Activated CD4-positive, CD25-positive, alpha-beta regulatory T cell treated with anti-CD3 and anti-CD28 coated beads, Interleukin-2, amount 50 U/mL, for 72 hours (primary cell): ENCODE measurements at places on chromosomes 13 and 19.

GRCh38 chr19:44635581-44636438 is 7.9 kb upstream of the PVR start:
- no peak for DNase-seq

DNA sequence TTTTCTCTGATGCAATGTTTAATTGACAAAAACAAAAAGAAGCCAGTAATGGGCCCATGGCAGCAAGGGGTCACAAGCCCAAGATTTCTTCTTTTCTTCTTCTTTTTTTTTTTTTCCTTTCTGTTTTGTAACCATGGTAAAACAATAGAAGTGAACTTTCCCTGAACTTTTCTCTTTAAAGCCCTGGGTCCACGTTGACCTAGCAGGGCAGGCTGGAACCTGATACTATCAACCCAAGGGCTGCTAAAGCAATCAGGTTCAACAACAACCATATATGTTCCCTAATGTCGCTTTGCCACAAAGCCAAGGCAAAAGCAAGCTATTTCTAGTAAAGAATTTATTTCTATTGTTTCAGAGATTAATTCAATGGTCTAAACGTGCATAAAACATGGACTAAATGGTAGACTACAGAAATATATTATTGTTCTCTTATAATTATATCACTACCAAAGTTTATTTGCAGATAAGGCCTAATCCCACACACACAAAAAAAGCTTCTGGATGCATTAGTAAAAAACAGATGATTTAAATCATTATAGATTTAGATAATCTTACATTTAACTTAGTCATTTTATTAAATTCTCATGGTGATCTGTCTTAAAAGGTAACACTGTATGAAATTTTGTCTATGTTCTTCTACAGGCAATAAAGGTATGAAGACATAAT is 153.9 kb downstream of the DACH1 start:
- DNase-seq: no peak

- DNase-seq: no peak
These were observed 148.4 kb downstream of the KLF12 start for GRCh38 chr13:73985783-73986182.

DNA sequence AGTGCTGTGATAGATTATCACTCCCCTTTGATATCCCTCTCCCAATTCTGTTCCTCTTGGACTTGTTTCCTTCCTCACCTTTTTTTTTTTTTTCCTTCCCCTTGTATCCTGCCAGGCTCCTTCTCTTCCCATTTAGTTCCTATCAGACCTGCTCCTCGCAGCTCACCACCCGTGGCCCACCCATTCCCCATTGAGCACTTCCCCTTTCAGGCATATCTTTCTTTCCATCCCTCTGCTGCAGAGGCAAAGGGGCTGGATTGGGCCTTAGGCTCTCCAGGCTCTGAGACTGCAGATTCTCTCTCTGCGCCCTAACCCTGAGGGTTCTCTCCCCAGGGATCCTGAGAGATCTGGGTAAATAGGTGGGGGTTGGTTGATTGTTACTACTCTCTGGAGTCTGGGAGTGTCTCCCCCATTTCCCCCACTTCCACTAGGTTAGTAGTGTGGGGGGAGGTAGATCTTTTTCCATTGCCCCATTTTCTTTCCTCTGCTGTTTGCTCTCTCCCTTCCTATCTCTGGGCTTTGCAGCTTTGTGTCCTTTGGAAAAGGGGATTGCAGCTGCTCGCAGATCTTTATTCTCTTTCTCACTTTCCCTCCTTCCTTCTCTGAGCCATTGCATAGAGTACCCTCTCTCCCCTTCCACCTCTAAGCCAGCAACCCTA is 2.3 kb downstream of the ARHGAP35 start:
- no peak for DNase-seq

DNA sequence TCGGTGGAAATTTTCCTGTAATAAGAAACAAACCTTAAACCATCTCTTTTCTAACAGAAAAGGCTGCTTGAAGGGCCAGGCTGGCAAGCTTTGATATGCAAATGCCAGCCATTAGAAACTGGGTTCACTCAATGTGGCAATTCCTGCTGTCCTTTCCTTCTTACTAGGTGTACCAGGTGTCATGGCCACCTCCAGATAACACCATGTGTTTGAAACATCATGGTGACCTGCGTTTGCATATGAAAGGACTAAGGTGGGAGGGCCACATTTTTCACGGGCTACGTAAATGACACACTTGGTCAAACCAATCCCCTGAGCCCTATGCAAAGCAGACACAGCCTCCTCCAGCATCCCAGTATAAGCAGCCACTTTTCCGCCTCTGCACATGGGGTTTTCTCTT is 789.1 kb upstream of the SLITRK5 start:
- DNase-seq: no peak

- no peak for DNase-seq
These were observed 278 bp upstream of the ZNF274 start for GRCh38 chr19:58182577-58182988.

DNA sequence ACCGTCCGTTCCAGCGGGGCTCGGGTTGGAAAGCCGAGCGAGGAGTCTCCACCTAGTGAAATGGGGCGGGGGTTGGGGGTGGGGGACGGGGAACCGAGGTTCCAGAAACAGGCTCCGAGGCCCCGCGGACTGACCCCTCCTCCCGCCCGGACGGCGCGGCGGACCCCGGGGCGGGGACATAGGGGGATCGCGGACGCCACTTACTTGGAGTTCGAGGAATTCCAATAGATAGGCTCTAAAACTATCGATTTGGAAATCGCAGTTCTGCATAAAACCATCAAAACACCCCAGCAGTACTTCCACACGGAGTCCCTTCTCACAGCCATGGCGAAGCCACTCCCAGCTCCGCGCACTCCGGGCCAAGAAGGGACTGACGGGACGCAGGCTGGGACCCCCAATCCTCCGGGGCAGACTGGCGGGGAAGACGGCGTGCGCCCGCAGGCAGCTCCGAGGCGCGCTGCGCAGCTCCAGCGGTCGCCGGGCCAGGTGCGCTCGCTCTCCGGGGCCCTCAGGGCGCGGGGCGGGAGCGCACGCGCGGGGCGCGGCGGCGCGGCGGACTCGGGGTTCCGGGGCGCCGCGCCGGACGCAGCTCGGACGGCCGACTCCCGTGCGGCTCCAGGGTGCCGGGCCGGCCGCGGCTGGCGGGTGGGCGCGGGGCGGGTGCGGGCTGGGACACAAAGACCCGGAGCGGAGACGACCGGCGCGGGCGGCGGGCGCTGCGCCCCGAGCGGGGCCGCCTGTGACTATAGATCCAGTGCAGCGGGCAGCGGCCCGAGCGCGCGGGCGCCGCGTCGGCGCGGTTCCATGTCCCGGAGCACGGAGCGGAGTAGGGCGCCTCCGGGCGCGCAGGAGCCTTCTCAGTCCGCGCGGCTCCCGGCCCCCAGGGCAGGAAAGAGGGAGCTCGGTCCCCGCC is 567 bp downstream of the EFNB2 start:
- peak; percentile 45 for DNase-seq
